ENCODE measurements at places on chromosomes 4 and X. TPM values are rescaled to one million over a fixed set of nuclear protein-coding genes. Genes with fewer than 3 reads are reported as not detected.

TLR3 gene
- 8.2 TPM for total RNA-seq

KCND1 gene
- 1.4 TPM for total RNA-seq

DNA sequence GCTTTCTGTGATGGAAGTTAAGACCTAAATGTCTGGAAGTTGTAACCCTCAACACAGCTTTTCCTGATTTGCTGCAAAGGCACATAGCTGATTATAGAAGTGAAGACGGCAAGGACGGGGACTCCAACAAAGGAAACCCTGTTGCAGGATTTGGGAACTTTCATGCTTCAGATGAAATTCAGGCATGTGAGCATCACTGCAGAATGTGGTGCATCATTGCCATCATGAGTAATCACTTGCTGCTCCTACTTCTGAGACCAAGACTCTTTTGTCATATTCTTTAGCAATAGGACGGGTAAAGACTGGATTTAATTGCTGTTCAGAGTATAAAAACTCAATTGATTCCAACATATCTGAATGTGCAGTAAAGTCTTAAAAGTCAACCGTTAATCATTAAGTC, 35.8 kb downstream of the YIPF6 start:
- no peak for DNase-seq
- no peak overlapping the region for H3K4me3 ChIP-seq
- H3K36me3 ChIP-seq: peaks cover 4% of the 10 kb centered on the region
- H3K4me1 ChIP-seq: no peaks in the 10 kb centered on the region

DNA sequence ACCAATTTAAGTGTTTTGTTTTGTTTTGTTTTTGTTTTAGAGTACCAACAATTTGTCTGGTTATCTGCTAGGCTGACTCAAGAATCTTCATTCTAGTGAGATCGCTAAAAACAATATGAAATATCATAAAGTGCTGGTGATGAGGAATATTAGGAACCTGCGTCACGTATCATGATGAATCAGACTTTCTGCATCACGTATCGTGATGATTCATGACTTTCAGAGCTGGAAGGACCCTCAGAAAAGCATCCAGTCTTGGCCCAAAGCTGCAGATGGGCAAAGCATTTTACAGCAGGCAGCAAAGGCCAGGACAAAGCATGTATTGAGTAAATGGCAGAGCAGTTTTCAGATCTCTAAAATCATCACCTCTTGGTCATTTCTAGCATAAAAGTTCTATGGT, 278.0 kb upstream of the BOD1L1 start:
- H3K27ac ChIP-seq: peak overlapping the region; percentile 98
- DNase-seq: no peak
- H3K27me3 ChIP-seq: no peaks in the 10 kb centered on the region
- no peak overlapping the region for H3K4me3 ChIP-seq

DNA sequence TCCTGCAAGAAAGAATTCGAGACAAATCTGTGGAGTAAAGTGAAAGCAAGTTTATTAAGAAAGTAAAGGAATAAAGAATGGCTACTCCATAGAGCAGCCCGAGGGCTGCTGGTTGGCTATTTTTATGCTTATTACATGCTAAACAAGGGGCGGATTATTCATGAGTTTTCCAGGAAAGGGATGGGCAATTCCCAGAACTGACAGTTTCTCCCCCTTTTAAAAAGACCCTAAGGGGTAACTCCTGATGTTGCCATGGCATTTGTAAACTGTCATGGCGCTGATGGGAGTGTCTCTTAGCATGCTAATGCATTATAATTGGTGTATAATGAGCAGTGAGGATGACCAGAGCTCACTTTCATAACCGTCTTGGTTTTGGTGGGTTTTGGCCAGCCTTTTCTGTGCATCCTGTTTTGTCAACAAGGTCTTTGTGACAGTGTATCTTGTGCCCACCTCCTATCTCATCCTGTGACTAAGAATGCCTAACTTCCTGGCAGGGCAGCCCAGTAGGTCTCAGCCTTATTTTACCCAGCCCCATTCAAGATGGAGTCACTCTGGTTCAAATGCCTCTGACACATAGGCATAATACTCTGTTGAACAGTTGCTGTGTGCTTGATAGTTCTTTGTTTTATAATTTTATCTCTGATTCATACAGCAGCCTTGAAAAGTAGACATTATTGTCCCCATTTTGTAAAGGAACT, 25.8 kb downstream of the GAB1 start:
- H3K36me3 ChIP-seq: peaks cover 3% of the 10 kb centered on the region
- no peaks in the 10 kb centered on the region for H3K27me3 ChIP-seq
- peaks cover 43% of the 10 kb centered on the region for H3K4me1 ChIP-seq
- peak overlapping the region; percentile 79 for H3K27ac ChIP-seq
- no peak overlapping the region for H3K4me3 ChIP-seq
- no peak for DNase-seq

- DNase-seq: no peak
- H3K27me3 ChIP-seq: no peaks in the 10 kb centered on the region
- peaks cover 9% of the 10 kb centered on the region for H3K4me1 ChIP-seq
- no peak overlapping the region for H3K4me3 ChIP-seq
- no peaks in the 10 kb centered on the region for H3K36me3 ChIP-seq
These were observed 44.2 kb upstream of the TMEM131L start for GRCh38 chr4:153421941-153422340.

GRCh38 chr4:26307037-26307800, 13.6 kb upstream of the RBPJ start:
- no peaks in the 10 kb centered on the region for H3K27me3 ChIP-seq
- H3K36me3 ChIP-seq: no peaks in the 10 kb centered on the region
- DNase-seq: no peak
- H3K27ac ChIP-seq: no peak overlapping the region
- peaks cover 5% of the 10 kb centered on the region for H3K4me1 ChIP-seq

GRCh38 chr4:165844161-165844560, 28.9 kb upstream of the TLL1 start:
- no peaks in the 10 kb centered on the region for H3K36me3 ChIP-seq
- no peaks in the 10 kb centered on the region for H3K4me1 ChIP-seq
- H3K27ac ChIP-seq: no peak overlapping the region
- no peaks in the 10 kb centered on the region for H3K27me3 ChIP-seq
- no peak overlapping the region for H3K4me3 ChIP-seq
- DNase-seq: no peak

DNA sequence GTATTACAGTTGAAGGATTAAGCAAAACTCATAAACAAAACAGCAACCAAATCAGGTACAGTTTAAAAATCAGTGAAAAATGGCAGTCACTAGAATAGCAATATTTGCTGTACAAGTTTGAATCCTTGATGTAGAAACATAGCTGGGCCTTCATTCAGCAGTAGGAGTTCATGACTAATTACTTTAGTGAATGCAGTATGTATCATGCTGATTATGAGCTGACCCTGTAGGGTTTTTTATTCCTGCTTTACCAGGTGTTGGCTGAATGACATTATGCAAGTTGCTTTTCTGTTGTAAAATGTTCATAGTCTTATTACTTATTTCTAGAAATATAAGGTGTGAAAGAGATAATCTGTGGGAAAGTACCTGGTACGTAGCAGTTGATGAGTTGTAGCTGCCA, 179.6 kb downstream of the CCSER1 start:
- H3K27me3 ChIP-seq: peaks cover 13% of the 10 kb centered on the region
- H3K27ac ChIP-seq: no peak overlapping the region
- no peak for DNase-seq
- no peak overlapping the region for H3K4me3 ChIP-seq
- no peaks in the 10 kb centered on the region for H3K36me3 ChIP-seq

DNA sequence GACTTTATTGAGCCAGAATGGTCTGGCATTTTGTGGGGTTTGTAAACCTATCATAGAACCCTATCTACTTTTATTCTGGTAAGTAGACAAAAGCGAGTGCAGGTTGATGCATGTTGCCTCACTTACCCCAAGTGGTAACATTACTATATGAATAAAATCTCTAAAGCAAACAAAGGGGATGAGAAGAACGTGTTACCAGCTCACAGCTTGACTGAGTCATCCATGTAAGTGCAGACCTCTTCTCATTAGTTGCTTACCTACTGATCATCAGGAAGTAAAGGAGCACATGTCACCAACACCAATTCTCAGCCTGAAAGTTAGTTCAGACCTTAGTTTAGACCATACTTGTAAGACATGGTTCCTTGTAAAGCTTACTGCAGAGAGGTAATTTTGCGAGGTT, 1328.3 kb downstream of the C4orf33 start:
- H3K27me3 ChIP-seq: no peaks in the 10 kb centered on the region
- no peaks in the 10 kb centered on the region for H3K36me3 ChIP-seq
- no peak overlapping the region for H3K27ac ChIP-seq

DNA sequence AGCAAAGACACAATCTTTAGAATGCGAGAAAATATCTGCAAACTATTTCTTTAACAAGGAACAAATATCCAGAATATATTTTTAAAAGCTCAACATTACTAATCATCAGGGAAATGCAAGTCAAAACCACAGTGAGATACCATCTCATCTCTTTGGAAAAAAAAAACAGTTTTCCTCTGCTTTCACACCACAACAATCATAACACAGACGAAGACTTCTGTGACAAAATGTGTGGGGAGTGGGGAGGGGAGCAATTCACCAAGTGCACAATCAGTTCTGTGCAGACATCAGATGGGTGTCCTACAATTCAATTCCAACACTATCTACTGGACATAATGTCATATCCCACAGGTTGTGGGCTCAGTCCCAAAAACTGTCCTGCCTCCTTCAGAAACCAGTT, 293.2 kb upstream of the SLC7A11 start:
- peaks cover 27% of the 10 kb centered on the region for H3K4me1 ChIP-seq
- H3K4me3 ChIP-seq: no peak overlapping the region

- DNase-seq: no peak
- no peaks in the 10 kb centered on the region for H3K27me3 ChIP-seq
- no peaks in the 10 kb centered on the region for H3K4me1 ChIP-seq
- H3K36me3 ChIP-seq: peaks cover 19% of the 10 kb centered on the region
- no peak overlapping the region for H3K27ac ChIP-seq
These were observed 44.2 kb upstream of the SCRG1 start for GRCh38 chr4:173443121-173443520.

- DNase-seq: no peak
- H3K27ac ChIP-seq: no peak overlapping the region
- no peaks in the 10 kb centered on the region for H3K4me1 ChIP-seq
These were observed 96.0 kb upstream of the PPP2R3B start for GRCh38 chrX:482702-483203.

DNA sequence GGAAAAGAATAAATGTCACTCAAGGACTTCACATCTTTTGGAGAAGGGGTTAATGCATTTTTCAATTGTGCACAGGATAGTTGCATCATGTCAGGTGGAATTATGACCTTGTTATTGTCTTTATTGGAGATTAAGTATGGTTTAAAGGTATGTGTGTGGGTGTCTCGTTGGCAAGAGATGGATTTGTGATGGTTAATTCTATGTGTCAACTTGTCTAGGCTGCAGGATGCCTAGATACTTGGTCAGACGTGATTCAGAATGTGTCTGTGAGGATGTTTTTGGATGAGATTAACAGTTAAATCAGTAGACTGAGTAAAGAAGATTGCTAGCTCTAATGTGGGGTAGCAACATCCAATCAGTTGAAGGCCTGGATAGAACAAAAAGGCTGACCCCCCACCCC, 42.2 kb upstream of the HSD17B10 start:
- peaks cover 7% of the 10 kb centered on the region for H3K27me3 ChIP-seq
- H3K4me3 ChIP-seq: no peak overlapping the region
- no peaks in the 10 kb centered on the region for H3K36me3 ChIP-seq
- no peak for DNase-seq

- no peaks in the 10 kb centered on the region for H3K27me3 ChIP-seq
- H3K4me3 ChIP-seq: no peak overlapping the region
- no peaks in the 10 kb centered on the region for H3K4me1 ChIP-seq
- H3K27ac ChIP-seq: no peak overlapping the region
- peaks cover 9% of the 10 kb centered on the region for H3K36me3 ChIP-seq
These were observed 20.2 kb downstream of the MSL3 start for GRCh38 chrX:11778230-11778629.

DNA sequence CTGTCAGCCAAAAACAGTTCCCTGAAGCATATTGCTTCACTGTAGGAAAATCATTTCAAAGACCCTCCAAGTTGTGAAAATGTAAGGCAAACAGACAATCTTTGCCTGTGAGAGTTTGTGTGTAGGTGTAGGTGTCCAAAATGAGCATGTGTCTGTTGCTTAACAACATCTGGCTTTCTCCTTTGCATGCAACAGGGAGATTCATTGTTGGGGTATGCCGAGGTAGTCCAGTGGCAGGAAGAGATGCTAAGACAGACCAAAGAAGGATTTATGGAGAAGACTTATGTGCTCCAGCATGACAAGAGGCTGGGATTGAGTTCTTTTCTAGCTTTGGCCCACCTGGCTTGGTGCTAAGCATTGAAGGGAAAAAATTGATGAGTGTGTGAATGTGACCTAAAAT, 29.8 kb upstream of the SMAD1 start:
- peaks cover 30% of the 10 kb centered on the region for H3K27me3 ChIP-seq
- no peaks in the 10 kb centered on the region for H3K4me1 ChIP-seq
- no peak overlapping the region for H3K4me3 ChIP-seq
- DNase-seq: no peak
- no peaks in the 10 kb centered on the region for H3K36me3 ChIP-seq

DNA sequence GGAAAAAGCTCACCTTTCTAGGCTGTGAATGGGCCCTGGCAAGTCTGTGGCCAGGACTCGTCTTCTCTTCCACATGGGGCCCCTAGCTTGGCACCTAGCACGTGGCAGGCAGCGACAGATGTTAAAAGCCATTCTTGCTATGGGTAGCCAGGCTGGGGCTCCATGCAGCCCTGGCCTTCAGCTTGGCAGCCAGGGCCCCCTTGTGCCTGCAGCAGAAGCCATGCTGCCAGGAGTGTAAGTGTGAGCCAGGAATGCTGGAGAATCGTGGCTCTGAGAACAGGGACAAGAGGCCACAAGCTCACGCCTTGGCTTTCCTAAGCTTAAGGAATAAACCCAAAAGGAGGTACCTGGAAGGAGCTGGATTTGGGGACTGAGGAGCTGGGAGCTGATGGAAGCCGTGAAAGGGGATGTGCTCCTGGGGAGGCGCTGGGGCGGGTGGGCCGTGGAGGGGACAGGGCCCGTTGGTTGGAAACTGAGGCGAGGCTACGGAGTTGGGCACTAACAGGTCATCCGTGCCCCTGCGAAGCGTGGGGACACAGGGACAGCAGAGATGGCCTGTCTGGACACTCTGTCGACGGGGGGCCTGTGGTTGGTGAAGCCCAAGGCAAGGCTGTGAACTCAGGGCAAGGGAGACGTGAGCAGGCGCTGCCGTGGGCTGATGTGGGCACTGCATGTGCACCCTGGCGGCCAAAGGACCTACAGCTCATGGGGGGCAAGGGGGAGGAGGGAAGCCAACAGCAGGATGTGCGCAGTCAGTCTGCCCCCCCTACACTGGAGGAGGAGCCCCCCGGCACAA, 895 bp upstream of the OPN1LW start:
- no peak for DNase-seq
- H3K27me3 ChIP-seq: no peaks in the 10 kb centered on the region
- no peaks in the 10 kb centered on the region for H3K36me3 ChIP-seq
- H3K4me3 ChIP-seq: no peak overlapping the region
- H3K27ac ChIP-seq: no peak overlapping the region
- no peaks in the 10 kb centered on the region for H3K4me1 ChIP-seq

Data from osteocyte (in vitro differentiated cells).